ENCODE measurements at places on chromosomes 11 and 22.

- no peak for DNase-seq
These were observed 25.0 kb downstream of the SWAP70 start for GRCh38 chr11:9688716-9689511.

DNA sequence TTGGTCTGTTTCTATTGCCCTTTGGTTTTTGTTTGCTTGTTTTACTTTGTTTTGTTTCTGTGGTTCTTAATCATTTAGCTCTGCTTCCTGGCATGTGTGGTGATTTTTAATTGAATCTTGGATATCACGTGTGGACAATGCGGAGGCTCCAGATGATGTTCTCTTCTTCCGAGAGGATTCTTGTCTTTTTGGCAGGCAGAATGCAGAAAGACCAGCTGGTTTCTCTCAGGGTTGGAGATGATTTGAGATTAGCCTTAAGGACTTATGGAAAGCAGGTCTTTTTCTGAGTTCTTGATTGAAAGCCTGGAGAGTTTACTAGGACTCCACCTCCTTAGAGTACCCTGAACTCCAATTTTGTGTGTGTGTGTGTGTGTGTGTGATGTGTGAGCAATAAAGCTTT is 21.0 kb upstream of the ANO1 start:
- no peak for DNase-seq

DNA sequence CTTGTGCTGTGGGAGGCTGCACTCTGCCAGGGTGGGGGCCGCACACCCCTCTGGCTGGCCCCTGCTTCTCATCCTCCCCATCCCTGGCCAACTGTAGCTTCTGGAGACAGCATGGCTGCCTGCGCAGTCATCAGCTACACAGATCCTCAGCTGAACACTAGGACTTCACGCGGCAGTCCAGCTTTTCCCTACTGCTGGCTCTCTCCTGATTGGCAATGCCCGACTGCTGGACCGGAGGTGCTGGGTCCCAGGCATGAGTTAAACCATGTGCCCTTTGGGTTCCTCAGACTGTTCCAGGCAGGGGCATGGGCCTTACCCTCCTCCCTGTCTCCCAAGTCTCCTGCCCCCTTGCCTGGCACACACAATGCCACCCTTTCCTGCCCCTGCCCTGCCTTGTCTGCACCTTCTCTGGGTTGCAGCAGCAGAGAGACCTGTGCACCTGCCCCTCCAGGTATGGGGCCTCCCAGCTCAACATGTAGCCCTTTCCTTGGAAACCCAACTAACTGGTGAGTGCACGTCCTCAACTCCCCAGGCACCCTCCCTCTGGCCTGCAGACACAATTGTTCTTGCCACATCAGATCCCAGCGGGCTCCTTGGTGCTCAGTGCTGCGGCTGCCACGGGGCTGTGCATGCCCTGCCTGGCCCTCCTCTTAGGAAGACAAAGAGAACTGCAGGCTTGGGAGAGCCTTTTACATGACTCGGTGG is 1039.2 kb downstream of the TBC1D22A start:
- no peak for DNase-seq

DNA sequence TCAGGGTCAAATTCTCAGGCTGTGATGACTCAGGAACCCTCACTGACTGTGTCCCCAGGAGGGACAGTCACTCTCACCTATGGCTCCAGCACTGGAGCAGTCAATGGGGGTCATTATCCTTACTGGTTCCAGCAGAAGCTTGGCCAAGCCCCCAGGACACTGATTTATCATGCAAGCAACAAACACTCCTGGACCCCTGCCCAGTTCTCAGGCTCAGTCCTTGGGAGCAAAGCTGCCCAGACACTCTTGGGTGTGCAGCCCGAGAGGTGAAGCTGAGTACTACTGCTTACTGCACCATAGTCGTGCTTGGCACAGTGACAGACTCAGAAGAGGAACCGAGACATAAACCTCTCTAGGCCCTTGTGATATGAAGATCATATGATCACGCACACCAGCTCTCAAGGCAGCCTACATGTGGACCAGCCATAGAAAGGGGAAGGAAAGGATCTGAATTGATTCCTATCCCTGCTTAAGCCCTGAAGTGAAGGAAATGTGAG is 58.2 kb downstream of the ZNF280B start:
- DNase-seq: no peak

DNA sequence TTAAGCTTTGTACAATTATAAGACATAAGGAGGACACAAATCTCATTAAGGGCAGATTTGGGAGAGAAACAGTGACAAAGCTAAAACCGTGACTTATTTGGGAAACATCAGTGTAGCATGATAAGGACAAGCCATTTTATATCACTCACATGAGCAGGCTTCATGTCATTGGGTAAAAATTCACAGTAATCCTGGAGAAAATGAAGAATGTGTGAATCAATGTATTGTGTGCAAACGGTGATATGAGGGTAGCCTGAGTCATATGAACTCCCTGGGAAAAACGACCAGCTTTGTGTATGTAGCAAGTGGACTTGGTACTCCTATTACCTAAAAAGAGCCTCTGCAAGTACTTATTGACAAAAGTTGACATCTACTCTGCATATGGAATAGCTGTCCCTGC is 6.0 kb upstream of the TRIM34 start:
- DNase-seq: no peak

DNA sequence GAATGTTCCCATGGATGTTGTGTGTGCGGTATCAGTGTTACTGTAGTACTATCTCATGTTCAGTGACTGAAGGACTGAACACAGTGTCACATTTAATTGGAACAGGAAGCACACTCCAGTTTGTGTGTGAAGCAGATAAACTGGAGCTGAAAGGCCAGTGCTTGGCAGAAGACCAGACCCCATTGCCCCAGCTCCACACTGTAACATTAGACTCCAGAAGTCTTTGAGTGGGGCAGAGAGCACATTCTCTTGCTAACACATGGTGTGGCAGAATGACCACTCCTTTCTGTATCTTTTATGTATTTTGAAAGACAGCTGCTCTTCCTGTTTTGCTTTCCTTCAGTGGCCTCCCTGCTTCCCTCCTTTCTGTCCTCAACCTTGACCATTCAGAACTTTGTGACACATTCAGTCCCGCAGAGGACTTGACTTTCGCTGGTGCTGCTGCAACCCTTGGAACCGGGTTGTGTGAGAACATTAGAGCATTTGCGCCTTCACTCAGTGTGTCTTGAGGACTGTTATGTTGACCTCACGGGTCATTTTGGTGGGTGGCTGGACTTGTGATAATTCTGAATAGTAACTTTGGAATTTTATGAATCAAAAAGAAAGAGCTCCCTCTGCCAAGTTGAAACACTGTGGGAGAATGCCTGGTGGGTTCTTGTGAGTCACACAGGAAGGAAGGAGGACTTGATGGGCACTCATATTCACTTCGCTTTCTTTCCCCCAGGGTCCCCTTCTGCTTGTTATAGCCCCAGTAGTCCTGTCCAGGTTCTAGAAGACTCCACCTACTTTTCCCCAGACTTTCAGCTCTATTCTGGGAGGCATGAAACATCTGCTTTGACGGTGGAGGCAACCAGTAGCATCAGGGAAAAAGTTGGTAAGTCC is 26.4 kb downstream of the AMOTL1 start:
- DNase-seq: no peak

DNA sequence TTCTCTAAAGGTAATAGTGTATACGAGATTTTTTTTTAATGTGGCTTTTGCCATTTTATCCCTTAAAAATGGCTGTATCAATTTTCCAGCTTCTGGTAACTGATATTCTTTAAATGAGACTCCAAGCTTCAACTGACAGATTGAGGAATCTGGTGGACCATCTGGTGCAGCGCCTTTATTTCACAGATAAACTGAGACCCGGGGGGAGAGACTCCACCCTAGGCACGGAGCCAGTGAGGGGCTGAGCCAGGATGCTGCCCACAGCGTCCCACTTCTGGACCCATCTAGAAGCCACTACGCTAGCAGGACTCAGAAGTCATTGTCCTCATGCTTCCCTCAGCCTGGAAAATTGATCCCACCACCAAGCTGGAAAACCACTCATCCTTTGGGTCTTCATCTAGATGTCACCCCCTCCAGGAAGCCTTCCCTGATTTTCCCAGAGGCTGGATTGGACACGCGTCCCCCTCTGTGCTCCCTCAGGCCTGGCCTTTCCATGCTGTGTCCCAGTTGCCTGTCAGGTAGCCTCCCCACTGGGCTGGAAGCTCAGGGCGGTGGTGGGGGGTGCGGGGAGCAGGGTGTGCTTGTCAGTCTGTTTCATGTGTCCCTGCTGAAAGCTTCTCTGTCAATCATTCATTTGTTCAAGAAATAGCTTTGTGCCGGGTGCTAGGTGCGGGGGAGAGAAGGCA is 12.3 kb upstream of the CD5 start:
- no peak for DNase-seq

DNA sequence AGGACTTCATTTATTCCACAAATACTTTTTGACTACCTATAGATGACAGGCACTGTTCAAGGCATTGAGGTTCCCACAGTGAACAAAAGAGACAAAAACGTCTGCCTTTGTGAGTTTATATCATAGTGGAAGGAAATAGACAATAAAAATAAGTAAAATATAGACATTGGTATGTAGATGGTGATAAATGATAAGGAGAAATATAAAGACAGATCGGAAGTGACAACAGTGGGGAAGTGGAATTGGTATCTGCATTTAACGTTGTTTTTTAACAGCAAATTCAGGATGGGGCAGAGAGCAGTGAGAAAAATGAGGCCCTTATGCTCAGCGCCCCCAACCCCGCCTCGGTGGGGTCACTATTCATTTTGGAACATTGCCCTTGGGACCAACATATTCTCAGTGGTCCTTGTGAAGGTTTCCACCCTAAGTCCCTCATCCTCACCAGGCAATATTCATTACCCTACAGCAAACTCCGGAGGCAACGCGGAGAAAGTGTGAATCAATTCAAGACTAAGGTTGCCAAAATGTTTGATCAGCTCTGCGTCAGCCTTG is 627 bp upstream of the PEX26 start:
- no peak for DNase-seq

DNA sequence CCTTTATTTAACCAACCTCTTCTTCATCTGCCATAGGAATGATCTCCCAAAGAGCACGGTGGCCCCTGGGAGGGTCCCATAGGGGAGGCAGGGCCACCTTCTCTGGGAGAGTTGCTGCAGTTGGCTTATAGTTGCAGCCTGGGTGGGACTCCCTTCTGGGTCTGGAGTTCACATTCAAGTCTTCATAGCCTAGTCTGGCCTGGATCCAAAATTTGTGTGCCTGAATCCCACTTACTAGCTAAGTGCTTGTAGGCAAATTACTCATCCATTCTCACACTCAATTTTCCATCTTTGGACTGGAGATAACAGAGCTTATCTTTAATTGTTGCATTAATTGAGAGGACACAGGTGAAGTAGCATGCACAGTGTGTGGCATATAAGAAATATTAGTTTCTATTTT is 163.6 kb downstream of the GRIK4 start:
- DNase-seq: no peak

GRCh38 chr11:64524158-64524527 is 66.9 kb upstream of the SLC22A12 start:
- DNase-seq: no peak

- DNase-seq: no peak
These were observed 795.5 kb downstream of the METTL15 start for GRCh38 chr11:28903716-28904115.

DNA sequence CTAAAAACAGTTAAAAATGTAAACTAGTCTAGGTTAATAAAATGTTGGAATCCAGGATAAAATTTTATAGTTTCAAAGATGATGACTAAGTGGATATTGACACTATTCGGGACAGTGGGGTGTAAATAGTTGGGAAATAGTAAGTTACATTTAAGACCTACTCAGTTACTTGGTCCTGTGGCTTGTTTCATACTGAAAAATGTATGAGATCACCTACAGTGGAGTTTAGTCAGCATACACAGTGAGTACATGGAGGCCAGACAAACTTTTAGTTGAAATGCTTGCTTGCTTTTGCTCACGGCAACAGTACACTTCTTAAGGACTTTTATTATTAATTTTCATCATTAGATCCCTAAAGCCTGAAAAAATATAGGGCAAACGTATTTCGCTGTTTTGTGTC is 16.1 kb downstream of the TRIM22 start:
- DNase-seq: no peak

GRCh38 chr22:45865561-45866125 is 111.3 kb downstream of the WNT7B start:
- DNase-seq: no peak

DNA sequence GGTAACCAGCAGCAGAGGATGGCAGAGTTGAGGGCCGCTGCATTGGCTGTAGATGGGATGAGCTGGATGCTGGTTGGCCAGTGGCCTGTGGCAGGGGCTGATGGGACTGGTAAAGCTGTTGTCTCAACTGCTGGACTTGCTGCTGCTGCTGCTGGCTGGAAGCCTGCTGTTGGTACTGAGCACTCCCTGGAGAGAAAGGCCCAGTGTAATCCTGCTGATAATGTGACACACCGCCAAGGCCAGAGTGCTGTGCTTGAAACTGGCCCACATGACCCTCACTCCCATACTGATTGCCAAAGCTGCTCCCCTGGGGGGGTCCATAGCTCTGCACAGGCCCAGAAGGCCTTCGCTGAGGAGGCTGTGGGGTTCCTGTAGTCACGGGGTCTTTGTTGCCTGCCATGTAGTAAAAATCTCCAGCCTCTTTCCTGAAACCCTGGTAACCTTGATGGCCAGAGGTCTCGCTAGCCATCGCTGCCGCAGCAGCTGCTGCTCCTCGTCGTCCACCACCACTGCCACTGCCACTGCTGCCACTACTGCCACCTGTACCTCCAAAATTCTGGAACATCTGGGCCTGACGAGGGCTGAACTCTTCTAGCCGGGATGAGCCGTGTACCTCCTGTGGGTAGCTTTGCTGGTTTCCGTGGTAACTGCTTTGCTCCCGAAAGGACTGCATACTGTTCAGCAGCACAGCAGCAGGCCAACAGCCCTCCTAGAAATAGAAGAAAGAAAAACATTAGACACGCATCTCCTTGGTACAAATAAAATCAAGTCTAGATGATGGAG is 55.6 kb downstream of the TCF20 start:
- DNase-seq: no peak

GRCh38 chr22:37442135-37442534 is 14.9 kb upstream of the ELFN2 start:
- no peak for DNase-seq

DNA sequence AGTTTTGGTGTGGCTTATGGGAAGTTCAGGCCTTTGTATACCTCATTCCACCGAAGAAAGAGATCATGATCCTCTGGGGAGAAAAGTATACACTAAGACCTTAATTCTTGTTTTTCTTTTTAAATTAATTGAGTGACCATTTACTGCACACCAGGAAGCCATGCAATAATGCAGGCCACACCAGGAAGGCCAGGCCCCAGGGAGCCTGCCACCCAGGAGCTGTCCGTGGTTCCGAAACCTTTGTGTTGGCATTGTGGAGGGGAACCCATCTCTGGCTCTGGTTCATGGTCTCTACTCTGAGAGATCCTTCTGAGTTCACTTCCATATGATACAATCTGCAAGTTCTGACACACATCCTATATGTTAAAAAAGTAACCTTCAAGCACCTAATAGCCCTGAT is 291.8 kb downstream of the MIAT start:
- DNase-seq: no peak

- no peak for DNase-seq
These were observed 33.8 kb downstream of the MMP13 start for GRCh38 chr11:102921587-102922220.

DNA sequence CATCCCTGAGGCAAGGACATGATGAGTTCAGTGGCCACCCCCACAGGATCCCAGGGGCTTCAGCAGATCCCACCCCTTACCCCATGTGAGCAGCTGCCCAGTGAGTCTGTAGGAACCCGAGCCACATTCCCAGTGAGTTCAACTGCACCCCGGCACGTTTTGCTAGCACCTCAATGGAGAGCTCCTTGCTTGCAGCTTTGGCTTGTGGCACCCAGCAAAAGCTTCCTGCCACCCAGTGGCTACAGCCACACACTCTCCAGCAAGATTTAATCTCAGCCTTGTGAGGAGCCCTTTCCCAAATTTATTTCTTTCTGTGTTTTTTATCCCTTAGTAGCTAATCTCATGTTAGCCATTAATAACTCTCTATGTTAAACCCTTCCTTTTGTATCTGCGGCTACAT is 4.0 kb downstream of the SAA1 start:
- DNase-seq: no peak
